ENCODE measurements at places on chromosomes 6 and 20. TPM values are rescaled to one million over a fixed set of nuclear protein-coding genes. Genes with fewer than 3 reads are reported as not detected.

The TPX2 gene
- 2.1 TPM for polyA plus RNA-seq

The SNAI1 gene
- polyA plus RNA-seq = not detected

The SDCBP2 gene
- 5.2 TPM for polyA plus RNA-seq

The PMEPA1 gene
- 5.0 TPM for polyA plus RNA-seq

The PARD6B gene
- polyA plus RNA-seq = 5.9 TPM

The KCNB1 gene
- polyA plus RNA-seq = 3.6 TPM

The RIPOR2 gene
- polyA plus RNA-seq = 83.8 TPM

The PGC gene
- polyA plus RNA-seq = not detected

The DNAH8 gene
- 0.07 TPM for polyA plus RNA-seq

The HRH3 gene
- 2.8 TPM for polyA plus RNA-seq

The HACE1 gene
- polyA plus RNA-seq = 71.1 TPM

The CCR6 gene
- polyA plus RNA-seq = 0.68 TPM

The LRFN2 gene
- polyA plus RNA-seq = 16.8 TPM

The SF3B5 gene
- 257 TPM for polyA plus RNA-seq

The CTAGE9 gene
- not detected for polyA plus RNA-seq

The FLRT3 gene
- polyA plus RNA-seq = 3.2 TPM

The COL12A1 gene
- 0.63 TPM for polyA plus RNA-seq

The RAD21L1 gene
- not detected for polyA plus RNA-seq

The RBPJL gene
- polyA plus RNA-seq = not detected

The PPIL4 gene
- polyA plus RNA-seq = 43.6 TPM

The BFSP1 gene
- 1.3 TPM for polyA plus RNA-seq

The ECT2L gene
- polyA plus RNA-seq = not detected

The MDFI gene
- polyA plus RNA-seq = 42.8 TPM

The PSORS1C1 gene
- polyA plus RNA-seq = not detected

The DEFB124 gene
- not detected for polyA plus RNA-seq

The GCNT2 gene
- polyA plus RNA-seq = 16.3 TPM
